Glomerular endothelial cell (primary cell): ENCODE measurements at places on chromosomes 6 and 20. TPM values are rescaled to one million over a fixed set of nuclear protein-coding genes. Genes with fewer than 3 reads are reported as not detected.

The NINL gene
- 9.7 and 16.8 TPM in 2 replicates for total RNA-seq

The SLC22A7 gene
- total RNA-seq = not detected in 2 replicates

The MAP7 gene
- 0.06 and 0.82 TPM in 2 replicates for total RNA-seq

The GNAS-AS1 gene
- total RNA-seq = not detected in 2 replicates

The SLC22A3 gene
- total RNA-seq = 0.58 and 0.70 TPM in 2 replicates

The SLC17A2 gene
- total RNA-seq = not detected in 2 replicates

The C4A gene
- total RNA-seq = 1.3 and 1.8 TPM in 2 replicates

The HLA-A gene
- 625 and 1,826 TPM in 2 replicates for total RNA-seq

The TBP gene
- 13.0 and 15.5 TPM in 2 replicates for total RNA-seq

The OPN5 gene
- total RNA-seq = not detected in 2 replicates

The HTR1E gene
- total RNA-seq = not detected in 2 replicates

The LAMA4 gene
- total RNA-seq = 503 and 840 TPM in 2 replicates

The LY6G6F gene
- total RNA-seq = not detected in 2 replicates

The SLC17A1 gene
- not detected in 2 replicates for total RNA-seq

The FOXA2 gene
- not detected in 2 replicates for total RNA-seq

The TBXT gene
- total RNA-seq = not detected in 2 replicates

The HLA-DQB2 gene
- not detected in 2 replicates for total RNA-seq

The SPAG4 gene
- 5.7 and 9.4 TPM in 2 replicates for total RNA-seq

The OXT gene
- total RNA-seq = not detected in 2 replicates

The TMC2 gene
- not detected in 2 replicates for total RNA-seq

The MUC22 gene
- not detected in 2 replicates for total RNA-seq
